Non-pigmented ciliary epithelial cell (primary cell): ENCODE measurements at places on chromosomes 3 and 15.

DNA sequence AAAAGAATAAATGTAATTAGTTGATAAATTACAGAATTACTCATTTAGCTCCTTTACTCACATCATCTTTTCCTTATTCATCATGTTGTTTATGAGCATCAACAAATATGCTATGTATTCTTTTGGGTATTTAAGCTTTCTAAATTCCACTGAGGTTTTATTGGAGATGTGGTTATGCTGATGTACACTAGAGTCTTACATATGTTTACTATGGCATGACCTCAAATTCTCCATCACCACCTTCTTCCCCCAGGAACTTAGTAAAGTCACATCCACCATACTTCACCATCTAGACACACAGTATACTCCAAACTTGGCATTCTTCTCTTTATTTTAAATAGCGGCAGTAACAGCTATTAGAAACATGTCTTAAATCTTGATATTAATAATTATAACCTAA is 74.1 kb upstream of the MELTF start:
- DNase-seq, result peak; percentile 13

GRCh38 chr3:148400754-148401153 is 296.9 kb upstream of the AGTR1 start:
- DNase-seq, result no peak

DNA sequence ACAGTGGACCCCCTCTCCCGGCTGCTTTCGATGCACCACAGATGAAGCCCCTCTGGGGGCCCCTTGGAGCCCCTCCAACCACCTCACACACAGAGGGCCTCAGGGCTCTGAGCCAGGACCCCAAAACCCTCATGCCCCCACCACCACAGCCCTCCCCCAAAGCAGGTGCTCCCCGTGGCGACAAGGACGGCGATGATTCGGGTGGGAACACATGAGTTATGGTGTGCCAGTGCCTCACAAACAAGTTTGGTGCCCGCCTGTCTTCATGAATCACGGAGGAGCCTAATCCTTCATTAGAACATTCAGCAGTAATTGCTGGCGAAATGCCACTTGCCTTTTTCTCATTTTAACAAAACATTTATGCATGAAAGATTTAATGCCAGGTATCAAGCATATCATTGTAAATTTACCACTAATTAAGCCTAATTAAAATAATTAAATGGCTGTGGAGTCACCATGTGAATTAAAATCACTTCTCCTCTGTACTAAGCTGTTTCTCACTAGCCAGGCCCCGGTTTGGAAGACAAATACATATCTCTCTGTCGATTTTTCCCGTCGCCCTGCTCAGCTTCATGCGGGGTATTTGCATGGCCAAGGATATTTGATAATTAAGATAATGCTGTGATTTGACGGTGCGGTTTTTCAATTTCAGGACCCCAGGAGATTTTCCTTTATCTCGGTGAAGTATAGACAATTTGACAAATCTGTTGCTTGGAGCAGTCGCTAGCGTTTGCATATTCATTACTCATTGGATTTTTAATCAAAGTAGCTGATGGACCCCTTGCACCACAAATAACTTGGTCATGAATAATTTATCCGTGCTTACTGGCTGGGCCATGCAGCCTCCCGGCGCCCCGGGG is 157.0 kb downstream of the TLE3 start:
- no peak for DNase-seq

- DNase-seq, result no peak
Measured at GRCh38 chr3:124845406-124845805, 41.8 kb downstream of the ITGB5 start.

GRCh38 chr15:46408312-46408711 is 773.5 kb downstream of the SQOR start:
- no peak for DNase-seq

DNA sequence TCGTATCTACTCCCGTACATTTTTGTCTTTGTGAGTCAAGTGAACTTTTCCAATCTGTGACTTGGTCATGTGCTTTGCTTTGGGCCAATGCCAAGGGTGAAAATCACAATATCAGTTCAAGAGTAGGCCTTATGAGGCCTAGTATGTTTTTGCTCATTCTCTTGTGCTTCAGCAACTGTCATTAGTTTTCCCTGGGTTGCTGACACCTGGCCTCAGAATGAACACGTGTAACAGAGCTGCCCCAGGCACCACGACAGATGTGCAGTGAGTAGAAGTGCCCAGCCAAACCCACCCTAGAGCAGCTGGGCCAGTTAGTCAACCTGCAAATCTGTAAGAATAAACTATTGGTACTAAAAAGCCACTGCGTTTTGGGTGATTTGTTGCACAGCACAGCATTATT is 460.3 kb upstream of the WNT5A start:
- DNase-seq, result no peak

DNA sequence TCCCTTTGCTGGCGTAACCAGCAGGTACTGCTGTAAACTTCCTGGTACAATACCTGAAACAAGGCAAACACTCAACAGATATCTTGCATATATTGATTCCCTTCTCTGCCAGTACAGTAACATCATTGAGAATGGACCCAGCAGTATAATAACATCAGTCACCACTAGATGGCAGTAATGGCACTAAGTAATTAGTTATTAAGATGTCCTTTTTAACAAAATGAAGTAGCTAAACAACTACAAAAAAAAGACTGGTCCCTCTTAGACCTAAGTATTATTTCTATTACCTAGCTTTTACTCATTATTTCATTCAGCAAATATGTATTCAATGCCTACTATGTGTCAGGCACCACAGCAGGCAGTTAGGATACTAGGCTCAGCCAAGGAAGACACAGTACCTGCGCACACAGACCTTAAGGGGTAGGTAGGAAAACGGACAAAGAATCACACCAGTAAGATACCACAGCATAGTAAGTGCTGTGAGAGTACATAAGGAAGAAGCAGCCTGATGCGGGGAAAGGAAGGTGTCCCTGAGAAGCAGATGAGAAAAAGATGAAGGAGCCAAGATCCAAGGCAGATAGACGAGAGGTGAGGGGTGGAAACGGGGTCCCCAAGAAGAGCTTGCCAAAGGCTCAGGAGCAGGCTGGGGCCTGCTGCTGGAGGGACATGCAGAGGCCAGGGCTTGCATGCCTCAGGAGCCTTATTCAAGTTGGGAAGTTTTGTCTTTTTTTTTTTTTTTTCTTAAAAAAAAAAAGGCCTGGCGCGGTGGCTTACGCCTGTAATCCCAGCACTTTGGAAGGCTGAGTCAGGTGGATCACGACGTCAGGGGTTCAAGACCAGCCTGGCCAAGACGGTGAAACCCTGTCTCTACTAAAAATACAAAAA is 102.7 kb upstream of the CHD2 start:
- DNase-seq, result no peak

DNA sequence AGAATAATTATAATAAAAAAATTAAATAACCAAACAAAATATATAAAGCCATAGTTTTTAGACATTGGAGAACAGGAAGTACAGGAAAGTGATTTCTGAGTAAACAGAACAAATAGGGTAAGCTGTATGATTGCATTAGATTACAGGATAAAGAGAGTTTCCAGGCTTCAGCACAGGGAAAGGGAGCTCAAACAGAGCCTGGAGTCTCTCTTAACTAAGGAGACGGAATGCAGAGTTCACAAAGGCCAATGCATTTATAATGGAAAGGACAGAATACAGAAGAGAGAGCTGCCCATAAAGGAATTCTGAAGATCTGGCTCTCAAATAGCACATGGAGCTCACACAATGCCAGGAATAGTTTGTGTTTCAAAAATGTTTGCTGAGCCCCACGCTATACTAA is 42.0 kb upstream of the OTOL1 start:
- DNase-seq, result no peak

DNA sequence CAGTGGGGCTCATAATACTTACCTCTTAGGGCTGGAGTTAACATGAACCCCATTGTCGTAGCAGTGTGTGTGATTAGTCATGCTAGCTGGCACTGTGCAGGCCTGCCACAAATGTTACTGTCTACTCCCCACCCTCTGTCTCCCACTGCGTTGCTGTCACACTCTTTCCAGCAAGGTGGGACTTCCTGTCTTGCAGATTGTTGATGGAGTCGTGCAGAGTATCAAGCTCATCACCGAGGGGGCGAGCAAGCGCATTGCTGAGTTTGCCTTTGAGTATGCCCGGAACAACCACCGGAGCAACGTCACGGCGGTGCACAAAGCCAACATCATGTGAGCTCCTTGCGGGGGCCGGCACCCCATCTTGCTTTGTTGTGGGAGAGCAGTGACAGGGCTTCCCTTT is 12.9 kb downstream of the IDH3A start:
- no peak for DNase-seq

DNA sequence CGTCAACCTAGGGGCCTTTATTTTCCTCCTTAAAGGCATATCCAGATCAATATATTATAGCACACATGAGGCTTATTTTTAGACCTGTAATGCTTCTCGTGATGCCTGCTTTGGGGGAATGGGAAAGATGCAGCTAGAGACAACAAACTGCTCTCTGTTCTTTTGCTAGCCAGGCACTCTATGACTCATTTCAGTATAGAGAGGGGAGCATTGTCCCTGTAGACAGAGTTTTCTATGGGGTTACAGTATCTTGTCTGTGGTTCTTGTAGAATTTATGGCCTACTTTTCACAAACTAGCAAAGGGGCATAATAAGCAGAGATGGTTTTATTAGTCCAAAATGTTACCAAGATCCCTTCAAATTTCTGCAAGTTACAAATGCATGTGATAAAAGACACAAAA is 305.6 kb downstream of the LSAMP start:
- no peak for DNase-seq

DNA sequence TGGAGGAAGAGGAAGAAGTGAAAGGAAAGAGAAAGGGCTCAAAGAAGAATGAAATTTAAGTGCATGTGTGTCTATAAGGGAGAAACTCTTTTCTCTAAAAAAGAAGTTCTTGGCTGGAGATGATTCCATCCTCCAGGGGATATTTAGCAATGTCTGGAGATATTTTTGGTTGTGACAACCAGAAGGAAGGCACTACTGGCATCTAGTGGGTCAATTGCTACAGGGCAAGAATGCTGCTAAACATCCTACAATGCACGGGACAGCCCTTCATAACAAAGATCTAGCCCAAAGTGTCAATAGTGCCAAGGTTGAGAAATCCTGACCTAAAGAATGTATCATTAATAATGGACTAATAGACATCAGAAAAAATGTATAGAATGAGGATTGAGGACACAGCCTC is 57.4 kb upstream of the ST3GAL6 start:
- DNase-seq, result no peak

DNA sequence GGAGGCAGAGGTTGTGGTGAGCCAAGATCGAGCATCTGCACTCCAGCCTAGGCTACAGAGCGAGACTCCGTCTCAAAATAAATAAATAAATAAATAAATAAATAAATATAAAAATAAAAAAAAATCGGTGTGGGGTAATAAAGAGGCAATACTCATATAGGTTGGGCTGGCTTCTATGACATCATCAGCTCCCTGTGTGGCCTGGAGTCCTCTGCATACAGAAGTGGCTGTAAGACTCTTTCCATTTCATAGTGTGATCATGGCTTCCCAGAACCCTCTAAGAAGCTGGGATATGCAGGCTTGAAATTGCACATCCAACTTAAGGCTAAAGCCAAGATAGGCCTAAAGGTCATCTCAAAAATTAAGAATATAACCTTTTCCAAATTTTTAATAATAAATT is 101.6 kb downstream of the ZIC4 start:
- no peak for DNase-seq

- no peak for DNase-seq
Measured at GRCh38 chr3:195060531-195061291, 210.2 kb downstream of the XXYLT1 start.

GRCh38 chr3:160842021-160843005 is 86.3 kb downstream of the PPM1L start:
- no peak for DNase-seq

DNA sequence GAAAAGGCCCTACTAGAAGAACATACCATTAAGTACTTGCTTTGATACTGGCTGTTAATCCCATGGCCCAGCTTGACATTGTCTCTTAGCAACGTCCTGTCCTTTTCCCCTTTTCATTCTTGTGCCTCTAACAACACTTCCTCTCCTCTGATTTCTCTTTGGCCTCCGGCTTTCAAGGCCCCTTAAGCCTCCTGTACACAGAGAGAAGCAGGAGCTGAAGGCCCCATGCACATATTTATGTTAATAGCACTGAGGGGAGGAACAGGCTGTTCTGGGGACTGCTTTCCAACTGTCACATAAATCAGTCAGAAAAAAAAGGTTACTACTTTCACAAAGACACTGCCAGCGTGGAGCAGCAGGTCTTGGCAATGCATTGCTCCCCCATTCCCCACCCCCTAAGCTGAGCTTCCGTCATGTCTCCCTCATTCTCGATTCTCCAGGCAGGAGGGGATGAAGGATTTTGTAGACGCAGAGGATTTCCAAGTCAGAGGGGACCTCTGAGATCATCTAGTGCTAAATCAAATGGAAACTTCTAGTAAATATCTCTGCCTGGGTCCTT is 257.4 kb upstream of the ADAMTS9 start:
- DNase-seq, result no peak

DNA sequence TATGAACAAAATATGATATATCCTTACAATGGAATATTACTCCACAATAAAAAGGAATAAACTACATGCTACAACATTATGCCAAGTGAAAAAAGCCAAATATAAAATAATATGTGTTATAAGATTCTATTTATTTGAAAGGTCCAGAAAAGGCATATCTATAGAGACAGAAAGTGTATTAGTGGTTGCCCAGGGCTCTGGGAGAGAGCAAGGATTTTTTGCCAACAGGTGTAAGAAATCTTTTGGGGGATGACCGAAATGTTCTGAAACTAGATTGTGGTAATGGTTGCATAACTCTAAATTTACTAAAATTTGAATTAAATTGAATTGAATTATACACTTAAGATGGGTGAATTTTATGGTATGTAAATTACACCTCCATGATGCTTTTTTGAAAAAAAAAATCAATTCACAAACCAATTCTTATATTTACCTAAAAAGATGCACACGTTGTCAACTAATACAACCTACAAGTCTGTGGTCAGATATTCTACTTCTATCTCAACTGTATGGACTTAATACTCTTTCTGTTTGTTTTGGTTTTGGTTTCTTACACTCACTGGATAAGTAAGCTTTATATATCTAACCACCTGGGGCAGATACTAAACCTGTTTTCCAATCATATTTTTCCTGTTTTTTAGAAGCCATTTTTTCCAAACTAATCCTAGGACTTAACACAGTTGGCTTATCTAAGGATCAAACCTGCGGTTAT is 75.8 kb downstream of the FBN1 start:
- no peak for DNase-seq

- DNase-seq, result peak; percentile 93
Measured at GRCh38 chr3:149299938-149300801, 33.3 kb downstream of the TM4SF18 start.

DNA sequence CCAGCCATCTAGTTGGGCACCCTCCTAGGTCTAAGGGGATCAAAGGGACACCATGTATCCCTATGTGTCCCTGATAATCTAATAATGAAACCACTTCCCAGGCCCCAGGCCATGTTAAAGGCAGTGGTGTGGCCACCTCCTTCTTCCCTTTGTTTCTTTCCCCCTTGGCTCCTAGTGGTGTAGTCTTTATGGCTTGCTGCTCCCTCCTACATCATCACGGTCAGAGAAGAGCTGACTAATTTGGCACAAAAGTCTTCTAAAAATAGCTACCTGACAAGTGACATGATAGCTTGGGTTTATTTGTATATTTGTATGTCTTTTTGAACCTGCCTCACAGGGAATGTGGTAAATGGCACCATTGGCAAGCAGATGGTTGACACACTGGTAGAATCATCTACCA is 131.0 kb upstream of the CHRM5 start:
- DNase-seq, result no peak
